ENCODE measurements at places on chromosomes 6 and 20.

GRCh38 chr6:20284672-20285071 lies 72.4 kb upstream of the MBOAT1 start:
- no peak for DNase-seq

DNA sequence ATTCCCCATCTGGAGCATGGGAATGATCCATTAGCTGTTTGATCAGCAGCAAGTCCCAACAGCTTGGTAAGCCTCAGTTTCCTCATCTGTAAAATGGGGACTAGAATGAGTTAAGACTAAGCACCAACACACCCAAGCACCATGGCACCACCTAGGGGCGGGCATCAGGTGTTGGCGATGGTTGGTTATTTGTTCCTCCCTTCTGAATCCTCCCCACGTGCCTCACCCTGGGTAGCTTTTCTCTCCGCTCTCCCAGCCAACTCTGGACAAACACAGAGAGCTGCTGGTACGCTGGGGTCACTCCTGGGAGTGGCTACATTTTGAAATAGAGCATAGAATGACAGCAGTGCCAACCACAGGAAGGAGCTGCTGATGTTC lies 13.3 kb upstream of the ITPR3 start:
- DNase-seq: no peak

DNA sequence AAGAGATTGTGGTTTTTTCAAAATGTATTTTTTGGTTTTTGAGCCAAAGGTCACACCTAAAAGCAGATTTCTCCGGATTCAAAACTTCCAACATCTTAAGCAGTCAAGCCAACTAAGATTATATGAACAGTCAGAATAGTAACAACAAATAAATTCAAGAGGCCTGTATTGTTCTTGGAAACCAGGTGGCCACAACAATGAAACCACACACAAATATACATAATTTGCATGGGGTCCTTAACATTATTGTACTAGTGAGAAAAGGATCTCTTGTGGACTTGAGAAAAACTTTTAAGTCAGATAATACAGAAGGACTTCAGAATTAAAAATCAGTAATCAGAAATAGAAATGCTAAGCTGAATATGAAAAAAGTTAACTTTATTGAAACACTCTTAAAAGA lies 40.6 kb downstream of the NOL7 start:
- no peak for DNase-seq

- no peak for DNase-seq
These were observed 14.8 kb downstream of the GJA1 start for GRCh38 chr6:121450242-121450641.

GRCh38 chr6:47722194-47722593 lies 23.8 kb downstream of the ADGRF4 start:
- DNase-seq: no peak

DNA sequence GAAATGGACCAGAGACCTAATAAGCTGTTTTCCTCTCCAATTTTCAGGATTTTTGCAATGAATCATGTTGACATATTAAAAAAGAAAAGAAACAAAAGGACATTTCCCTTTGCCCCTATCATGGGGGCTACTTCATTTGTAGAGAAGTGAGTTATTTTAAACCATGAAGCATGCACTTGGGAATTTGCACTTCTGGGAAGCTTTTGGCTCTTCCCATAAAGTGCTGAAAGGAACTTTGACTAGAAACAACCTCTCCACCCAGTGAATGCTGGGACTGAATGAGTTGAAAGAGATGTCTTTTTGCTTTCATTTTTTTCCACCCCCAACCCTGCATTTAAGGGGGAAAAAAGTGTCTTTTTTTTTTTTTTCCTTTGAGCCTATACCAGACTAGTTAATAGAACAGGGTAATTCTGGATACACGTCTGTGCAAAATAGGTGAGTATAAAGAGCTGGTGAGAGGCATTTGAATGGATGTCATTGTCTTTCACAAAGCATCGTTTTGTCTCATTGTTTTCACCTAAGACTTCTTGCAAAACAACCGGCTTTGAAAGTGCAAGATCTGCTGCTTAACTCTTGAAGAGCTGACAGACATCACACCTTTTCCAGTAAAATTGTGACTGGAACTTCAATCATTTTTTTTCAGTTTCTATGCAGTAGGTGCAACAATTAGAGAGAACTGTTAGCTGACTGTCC lies 138.7 kb upstream of the BACH2 start:
- no peak for DNase-seq

DNA sequence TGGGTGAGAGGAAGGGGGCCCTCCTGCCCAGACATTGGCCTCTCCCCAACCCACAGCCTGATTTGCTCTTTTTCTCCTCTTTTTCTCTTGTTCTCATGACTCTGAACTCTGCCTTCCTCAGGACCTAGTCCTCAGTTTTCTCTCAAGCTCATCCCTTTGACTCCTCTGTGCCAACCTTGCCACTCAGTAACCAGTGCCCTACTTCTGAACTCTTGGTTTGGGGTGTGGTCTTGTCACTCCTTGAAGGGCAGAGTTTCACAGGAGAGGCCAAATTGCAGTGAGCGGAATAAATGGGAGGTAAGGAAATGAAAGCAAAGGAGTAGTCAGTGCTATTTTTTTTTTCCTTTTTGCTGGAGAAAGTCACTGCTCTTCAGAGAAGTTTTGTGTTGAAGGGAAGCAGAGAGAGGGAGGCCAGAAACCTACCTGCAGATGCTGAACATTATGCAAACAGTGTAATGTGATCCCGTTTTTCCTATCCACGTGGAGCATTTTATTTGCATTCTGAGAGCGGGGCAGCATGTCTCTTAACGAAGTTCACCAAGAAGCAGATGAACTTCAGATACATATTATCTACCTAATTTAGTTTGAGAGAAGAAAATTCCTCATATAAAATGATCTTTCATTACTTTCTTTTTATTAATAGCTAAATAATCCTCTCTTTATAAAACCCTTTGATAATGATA lies 26.9 kb downstream of the CFAP61 start:
- DNase-seq: no peak

DNA sequence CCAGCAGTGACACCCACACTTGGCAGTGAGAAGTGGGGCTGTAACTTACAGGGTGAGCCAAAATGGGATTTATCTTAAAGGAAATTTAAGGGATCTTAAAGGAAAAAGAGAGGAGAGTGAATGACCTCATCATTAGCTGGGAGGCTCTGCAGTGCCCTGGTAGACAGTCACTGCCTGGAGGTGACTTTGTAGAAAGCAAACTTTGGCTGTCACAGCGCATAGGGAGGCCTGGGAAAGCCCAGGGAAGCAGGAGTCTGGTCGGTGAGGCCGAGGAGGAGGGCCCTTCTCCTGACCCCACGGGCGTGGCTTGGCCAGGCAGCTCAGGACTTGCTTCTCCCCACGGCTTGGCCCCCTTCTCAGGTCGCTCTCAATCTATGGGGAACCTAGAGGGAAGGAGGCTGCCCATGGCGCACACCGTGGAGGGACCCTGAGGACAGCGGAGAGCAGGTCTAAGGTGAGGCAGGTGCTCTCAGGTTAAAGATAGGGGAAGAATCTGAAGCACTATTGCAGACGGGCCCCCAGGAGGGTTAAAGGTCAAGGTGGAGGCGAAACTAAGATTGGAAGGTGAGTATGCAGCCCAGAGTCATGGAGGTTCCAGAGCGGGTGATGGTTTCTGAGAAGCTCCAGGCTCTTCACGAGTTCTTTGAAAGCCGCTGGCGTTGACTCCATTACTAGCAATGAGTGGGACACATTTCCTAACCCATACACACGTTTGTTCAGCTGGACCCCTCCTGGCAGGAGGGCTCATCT lies 15.6 kb upstream of the RIPK1 start:
- DNase-seq: no peak

- peak; percentile 93 for DNase-seq
These were observed 9.7 kb downstream of the COL12A1 start for GRCh38 chr6:75196081-75196687.

- DNase-seq: peak; percentile 82
These were observed 104.1 kb upstream of the TRAF3IP2 start for GRCh38 chr6:111709615-111710398.

GRCh38 chr6:142887517-142887916 lies 57.5 kb downstream of the HIVEP2 start:
- no peak for DNase-seq

DNA sequence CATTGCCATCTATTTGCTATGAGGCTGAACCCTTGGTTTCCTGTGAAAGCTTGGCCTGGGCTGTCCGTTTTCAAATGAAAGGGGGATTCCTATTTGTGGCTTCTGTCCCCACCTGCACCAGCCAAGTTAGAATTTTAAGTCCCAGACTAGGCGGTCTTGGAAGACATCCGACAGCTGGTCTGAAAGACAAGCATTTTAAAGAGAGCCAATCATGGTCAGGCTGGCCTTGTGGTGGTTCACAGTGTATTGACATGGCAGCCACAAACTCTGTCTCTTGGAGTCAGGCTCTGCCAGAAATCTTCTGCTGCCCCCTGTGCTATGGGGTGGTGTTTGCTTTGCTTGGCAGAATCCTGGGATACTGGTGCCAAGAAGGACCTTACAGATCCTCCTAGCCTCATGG lies 319.2 kb upstream of the MOCS1 start:
- no peak for DNase-seq

GRCh38 chr6:42448927-42449659 lies 2.6 kb downstream of the TRERF1 start:
- DNase-seq: no peak

- peak; percentile 36 for DNase-seq
These were observed 1.6 kb downstream of the DNAJC5 start for GRCh38 chr20:63896264-63897105.

- no peak for DNase-seq
These were observed 142.3 kb downstream of the PLCB4 start for GRCh38 chr20:9211016-9211760.

GRCh38 chr20:35462351-35462750 lies 7.0 kb downstream of the CEP250 start:
- no peak for DNase-seq

- DNase-seq: no peak
These were observed 67.4 kb downstream of the CDH22 start for GRCh38 chr20:46240881-46241280.

- DNase-seq: no peak
These were observed 3.5 kb downstream of the CTNNBL1 start for GRCh38 chr20:37697314-37697713.

DNA sequence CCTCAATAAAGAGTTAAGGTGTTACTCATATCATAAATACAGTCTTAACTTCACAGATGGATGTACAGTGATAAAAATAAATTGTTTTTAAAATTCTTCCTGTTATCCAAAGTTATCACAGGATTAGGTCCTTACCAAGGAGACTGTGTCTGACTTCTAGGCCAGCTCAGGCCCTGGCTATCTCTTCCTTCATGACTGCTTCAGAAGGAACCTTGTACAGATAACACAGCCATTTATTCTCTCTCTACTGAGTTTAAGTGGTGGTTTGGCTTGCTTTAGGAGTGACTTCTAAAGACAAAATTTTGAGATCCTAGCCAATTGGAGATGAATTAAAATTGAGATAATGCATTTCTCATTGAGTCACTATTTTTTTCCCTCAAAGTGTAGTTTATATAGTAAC lies 40.8 kb upstream of the RNF182 start:
- DNase-seq: no peak

DNA sequence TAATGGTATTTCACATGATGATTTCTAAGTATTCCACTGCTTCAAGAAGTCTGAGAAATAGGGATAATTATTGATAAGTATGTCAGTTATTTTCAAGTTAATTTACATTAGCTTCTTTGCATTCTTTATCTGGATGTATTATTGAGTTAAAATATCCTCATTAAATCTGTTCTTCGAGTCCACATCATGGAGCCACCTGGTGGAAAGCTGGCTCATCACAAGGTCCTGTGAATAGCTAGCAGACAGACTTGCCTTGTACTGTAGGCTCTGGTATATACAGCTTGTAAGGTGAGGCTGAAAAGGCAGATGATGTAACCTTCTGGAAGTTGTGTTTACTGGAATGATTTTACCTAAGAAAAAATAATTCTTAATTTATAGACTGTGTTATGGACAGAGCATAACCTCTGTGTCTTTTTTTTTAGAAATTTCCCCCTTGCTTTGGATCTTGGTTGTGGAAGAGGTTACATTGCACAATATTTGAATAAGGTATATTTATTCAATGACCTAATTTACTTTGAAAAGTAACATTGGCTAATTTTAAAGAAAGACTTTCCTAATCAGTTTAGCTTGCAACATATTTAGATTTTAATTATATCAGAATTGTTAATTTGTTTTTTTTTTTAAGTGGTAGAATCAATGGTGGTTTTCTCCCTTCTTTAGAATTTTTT lies 3.5 kb downstream of the NDUFAF5 start:
- peak; percentile 62 for DNase-seq

GRCh38 chr6:42766163-42766670 lies 15.6 kb upstream of the BICRAL start:
- DNase-seq: peak; percentile 87

DNA sequence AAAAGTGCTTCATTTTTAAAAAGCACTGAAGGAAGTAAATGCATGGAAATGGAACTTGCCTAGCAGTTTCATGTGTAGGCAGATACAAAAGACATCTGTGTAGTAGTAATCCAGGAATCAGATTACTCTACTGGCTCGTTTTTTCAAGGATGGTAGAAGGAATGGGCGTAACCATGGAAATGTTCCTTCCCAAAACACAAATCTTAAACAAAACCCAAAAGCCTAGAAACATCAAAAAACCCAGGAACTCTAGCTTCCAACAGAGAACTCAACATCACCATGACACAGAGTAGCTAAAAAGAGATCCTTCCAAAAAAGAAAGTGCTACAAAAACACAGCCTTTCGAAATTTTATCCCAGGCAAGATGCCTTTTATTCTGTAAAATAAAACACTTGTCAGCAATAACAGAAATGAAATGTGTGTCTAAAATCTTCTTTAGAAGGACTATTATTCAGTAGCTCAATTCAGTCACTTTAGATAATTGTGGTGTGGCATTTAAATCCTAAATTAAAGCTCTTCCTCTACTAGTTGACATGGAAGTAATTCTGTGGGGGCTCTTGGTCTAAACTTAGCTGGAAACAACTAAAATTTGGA lies 81.7 kb downstream of the FAM217A start:
- peak; percentile 62 for DNase-seq

DNA sequence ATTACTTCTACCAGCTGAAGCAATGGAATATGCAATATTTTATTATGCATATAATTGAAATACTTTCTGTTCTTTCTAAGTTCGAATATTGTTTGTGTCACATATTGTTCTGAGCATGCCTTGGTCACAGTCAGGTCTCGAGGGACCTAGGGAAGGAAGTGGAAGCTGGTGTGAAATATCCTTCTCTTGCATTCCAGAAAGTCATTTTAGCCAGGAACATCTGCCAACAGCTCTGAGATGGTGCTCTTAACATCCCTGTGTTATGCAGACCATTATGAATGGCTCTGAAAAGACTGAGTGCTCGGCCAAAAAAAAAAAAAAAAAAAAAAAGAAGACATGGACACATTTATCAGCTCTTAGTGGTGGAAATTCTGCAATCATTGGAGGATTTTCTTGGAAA lies 132.7 kb upstream of the JAG1 start:
- peak; percentile 17 for DNase-seq

DNA sequence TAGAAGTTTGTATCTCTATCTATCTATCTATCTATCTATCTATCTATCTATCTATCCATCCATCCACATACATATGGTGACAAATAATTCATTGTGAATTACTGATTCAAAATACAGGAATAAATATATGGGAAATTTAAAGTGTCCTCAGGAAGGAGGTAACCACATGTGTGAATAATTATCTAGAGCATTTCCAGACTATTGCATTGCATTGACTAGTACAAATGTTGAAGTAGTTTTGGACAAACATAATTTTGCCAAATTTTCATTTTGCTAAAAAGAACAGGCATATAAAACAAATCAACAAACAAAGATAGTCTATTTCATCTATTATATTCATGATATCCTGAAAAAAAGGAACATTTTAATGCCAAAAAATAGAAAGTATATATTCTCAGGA lies 192.7 kb downstream of the UTRN start:
- DNase-seq: no peak

GRCh38 chr6:339480-339879 lies 47.2 kb downstream of the DUSP22 start:
- no peak for DNase-seq

Measured in EH (cell line).